KBM-7 (cell line): ENCODE measurements at places on chromosomes 4 and X.

DNA sequence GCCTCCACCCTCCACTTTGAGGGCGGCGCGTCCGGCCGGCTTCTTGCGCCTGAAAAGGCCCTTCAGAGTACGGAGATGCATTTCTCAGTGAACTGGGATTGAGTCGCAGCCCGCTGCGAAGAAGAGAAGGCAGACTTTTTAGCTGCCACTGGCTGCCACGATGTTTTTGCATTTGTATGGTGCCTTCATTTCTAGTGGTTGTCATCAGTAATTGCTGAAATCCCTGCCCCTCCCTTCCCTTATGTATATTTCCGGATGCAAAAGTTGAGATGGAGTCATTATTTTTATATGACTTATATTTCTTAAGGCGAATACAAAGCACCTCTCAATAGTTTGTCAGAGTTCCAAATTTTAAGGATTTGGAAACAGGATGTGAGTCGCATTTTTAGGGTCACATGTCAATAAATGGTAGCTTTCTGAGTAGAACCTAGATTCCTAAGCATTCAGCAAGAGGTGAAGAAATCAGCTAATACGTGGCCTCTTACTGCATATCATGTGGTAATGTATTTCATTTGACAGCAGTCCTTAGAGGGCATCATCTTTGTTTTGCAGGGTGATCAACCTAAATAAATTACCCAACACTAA is 658 bp downstream of the ATP6AP2 start:
- DNase-seq = peak; percentile 25

DNA sequence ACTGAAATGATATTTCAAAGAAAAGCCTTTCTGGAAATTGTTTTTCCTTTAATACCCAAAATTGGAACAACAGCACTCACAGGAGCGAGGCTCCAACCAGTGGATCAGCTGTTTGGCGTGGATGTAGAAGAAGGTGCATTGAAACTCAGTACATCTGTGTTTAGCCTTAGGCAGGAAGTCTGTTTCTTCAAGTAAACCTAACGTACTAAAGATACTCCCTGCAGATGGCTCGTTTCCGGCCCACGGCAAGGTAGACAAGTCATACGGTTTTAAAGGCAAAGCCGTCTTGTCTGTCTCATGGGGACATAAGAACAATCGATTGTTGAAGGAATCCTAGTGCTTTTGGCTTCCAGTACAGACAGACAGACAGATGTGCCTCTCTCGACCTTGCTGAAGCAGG is 50.0 kb upstream of the CLCN4 start:
- DNase-seq = peak; percentile 75

GRCh38 chr4:177419434-177419833 is 22.8 kb downstream of the AGA start:
- DNase-seq = no peak

DNA sequence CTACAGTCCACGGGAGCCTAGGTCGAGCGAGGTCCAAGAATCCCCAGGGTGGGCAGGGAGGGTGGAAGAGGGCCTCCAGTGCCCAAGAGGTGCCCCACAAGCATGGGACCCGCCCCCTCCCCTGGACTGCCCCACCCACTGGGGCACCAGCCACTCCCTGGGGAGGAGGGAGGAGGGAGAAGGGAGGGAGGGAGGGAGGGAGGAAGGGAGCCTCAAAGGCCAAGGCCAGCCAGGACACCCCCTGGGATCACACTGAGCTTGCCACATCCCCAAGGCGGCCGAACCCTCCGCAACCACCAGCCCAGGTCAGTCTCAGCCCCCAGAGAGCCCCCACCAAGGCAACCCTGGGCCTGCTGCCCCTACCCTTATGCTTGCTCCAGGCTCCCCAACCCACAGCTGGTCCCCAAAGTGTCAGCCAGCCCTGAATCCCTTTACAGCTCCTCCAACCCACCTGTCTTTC is at the start of gene GATA1:
GATA1 (plus strand) TSS at position 250 of the 460 bp plus-strand sequence. CDS start 4,520 bp downstream, outside the sequence.
- DNase-seq = no peak

GRCh38 chr4:99324361-99324760 is 3.2 kb upstream of the ADH1B start:
- no peak for DNase-seq

- DNase-seq = no peak
Observed at GRCh38 chr4:110236324-110236723, 37.9 kb upstream of the ELOVL6 start.

DNA sequence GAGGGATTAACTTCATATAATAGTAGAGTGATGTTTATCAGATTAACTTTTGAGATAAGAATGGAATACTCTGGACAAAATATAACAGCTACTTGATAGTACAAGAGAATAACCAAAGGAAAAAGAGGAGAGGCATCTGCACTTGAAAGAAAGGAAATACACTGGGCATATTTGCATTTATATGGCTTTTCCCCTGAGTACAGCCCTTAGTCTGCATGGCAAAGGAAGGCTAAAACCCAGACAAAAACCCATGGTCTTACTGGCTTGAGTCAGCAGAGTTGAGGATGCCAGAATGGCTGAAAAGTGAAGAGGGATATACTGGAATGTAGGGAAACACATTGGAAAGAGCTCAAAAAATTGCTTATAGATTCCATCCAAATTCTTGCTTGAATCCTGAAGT is 101.6 kb downstream of the COL4A5 start:
- DNase-seq = no peak

GRCh38 chr4:186137196-186137794 is 32.8 kb downstream of the FAM149A start:
- DNase-seq = peak; percentile 54

GRCh38 chr4:60313611-60314178 is 886.4 kb upstream of the ADGRL3 start:
- no peak for DNase-seq

DNA sequence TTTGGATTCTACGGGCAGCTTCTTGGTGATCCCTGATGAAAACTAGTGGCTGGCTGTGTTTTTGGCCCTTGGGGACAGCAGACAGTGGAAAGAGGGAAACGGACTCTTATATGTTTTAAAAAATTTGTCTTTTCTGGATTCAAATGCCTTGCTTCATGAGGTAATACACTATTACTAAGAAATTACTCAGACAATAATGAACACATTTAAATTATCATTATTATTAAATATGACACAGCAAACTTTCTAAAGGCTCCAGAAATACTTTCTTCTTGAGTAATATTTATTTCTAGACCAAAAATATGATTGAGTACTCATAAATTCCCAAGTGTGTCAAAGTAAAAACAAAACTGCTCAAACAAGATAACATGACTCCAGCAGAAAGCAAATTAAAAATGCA is 520.7 kb upstream of the AADAT start:
- no peak for DNase-seq
